ENCODE measurements at places on chromosomes 2 and 18. TPM values are rescaled to one million over a fixed set of nuclear protein-coding genes. Genes with fewer than 3 reads are reported as not detected.

GRCh38 chr2:20806286-20806685 is 16.6 kb downstream of the LDAH start:
- no peak for DNase-seq

DNA sequence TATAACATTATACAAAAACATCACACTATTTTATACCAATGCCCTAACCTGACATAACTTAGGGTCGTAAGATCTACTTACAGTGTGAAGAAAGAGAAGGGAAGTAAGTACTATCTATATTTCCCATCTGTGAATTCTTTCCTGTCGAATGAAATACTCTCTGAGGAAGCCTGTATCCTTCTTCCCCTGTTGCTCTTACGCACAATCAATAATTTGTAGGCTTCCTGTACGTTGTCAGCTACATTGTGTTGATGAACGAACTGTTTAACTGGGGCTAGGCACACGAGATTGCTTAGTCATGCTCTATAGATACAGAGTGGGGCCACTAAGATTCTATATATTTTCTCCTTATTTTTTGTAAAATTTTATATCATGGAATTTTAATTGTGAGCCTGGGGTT is 1125.0 kb upstream of the CELF4 start:
- no peak for DNase-seq

Gene PAPOLG
- 25.4 TPM for polyA plus RNA-seq

DNA sequence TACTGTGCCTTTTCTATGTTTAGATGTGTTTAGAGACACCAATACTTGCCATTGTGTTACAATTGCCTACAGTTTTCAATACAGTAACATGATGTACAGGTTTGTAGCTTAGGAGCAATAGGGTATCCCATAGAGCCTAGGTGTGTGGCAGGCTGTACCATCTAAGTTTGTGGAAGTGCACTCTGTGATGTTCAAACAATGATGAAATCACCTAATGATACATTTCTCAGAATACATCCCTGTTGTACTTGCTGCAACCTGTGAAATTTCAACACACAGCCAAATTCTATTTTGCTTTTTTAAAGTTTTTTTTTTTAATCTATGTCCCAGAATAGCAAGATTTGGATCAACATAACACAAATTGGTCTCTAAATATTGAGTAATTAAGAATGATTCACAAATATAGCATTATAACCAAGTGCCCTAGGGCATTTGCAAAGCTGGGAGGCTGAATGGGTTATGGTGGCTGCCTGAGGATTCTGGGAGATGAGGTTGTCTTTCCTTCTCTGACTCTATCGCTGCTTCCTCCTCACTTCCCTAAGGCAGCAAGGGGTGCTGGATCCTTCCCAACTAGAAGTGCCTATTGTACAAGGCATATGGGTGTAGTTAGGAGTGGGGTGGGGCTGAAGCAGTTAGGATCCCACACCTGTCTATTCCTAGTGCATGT is 78.3 kb downstream of the SKA1 start:
- DNase-seq, result no peak

Gene GCKR
- polyA plus RNA-seq, result 0.16 TPM

Gene NT5C1B
- polyA plus RNA-seq, result 1.2 TPM

GRCh38 chr2:179165356-179166000 is 99.2 kb downstream of the SESTD1 start:
- DNase-seq, result no peak

DNA sequence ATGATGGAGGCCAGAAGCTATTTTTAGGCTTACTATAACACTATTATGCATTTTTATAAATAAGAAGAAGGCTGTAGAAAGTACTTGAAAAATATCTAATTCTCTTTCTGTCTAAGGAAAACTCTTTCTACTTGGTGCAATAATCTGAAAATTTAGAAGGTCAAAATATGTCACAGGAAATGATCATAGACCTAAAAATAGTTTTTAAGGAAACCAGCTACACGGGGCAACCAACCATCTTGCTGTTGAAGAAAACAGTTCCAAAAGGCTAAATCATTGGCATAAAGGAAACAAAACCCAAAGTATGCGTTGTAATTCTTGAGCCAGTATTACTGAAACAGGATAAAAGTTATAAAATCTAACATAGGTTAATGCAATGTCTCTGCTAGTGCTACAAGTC is 40.2 kb downstream of the SOCS6 start:
- no peak for DNase-seq

- DNase-seq, result no peak
Observed at GRCh38 chr2:46970334-46971288, 55.0 kb upstream of the MCFD2 start.

DNA sequence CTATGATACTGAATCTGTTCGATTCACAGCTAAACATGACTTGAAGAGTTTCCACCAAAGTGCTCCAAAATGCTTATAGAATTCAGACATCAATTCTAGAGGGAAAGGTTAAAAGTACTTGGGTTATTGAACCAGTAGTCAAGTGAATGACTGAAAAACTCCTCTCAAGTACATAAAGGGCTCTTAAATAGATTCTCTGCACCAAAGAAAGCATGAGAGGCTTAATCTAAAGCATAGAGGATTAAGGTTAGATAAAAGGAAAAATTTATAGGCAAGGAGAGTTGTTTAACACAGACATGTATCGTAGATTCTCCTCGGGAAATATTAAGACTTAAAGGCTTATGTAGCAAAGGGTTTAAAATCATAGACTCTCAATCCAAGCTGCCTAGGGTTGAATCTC is 701.4 kb downstream of the ERBB4 start:
- no peak for DNase-seq

DNA sequence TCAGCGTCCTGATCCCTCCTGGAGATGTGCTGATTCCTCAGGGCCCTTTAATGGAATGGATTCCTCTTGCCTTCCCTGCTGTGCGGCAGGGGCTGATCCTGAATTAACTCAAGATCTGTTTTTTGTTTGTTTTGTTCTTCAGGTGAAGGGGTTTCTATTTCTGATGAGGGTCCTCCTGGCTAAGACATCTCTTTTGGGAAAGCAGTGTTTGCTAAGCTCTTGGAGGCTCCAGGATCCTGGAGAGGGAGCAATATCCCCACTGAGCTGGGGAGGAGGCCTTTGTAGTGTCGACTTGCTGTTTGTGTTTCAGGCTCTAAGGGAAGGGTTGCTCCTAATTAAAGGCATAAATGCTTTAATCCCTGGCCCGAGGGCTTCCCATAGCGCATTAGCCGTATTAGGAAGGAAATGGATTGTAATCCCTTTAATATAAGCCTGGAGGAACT is 65.3 kb upstream of the FOXI3 start:
- no peak for DNase-seq

DNA sequence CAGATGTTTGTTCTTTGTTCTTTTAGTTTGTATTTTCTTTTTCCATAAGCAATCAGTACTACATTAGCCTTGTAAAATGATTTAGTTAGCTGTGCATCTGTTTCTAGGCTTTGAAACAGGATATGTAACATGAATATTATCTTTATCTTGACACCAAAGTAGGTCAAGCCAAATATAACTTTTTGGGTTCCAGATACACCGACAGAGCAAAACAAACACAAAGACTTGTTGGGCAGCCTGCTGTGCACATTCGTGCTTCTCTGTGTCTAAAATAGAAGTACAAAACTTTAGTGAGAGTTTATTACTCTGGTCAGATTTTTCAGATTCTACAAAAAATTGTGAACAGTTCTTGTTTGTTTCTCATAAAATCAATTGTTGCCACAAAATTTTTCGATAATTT is 1059.3 kb upstream of the GYPC start:
- DNase-seq, result no peak

- DNase-seq, result no peak
Observed at GRCh38 chr18:66557091-66557490, 46.8 kb downstream of the CDH19 start.

Gene STPG4
- not detected for polyA plus RNA-seq

- no peak for DNase-seq
Observed at GRCh38 chr2:168780669-168781071, 21.8 kb upstream of the NOSTRIN start.

DNA sequence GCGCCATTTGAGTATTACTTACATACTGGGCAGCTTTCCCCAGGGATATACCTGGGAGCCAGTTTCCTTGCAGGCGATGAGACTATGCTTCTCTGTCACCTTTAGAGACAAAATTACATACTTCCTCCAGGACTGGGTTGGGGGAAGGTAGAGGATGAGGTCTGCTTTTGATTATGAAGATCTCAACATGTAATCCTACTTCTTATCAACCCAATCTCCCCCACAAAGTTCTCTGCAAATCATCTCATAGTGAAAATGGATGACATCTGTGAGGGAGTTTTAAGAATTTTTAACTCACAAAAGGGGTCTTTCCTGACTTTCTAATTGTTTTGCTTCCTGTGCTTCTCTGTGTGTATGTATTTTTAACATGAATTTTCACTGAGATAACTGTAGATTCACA is 81.9 kb downstream of the TMEM131 start:
- DNase-seq, result no peak

GRCh38 chr2:8821276-8822217 is 15.9 kb downstream of the KIDINS220 start:
- no peak for DNase-seq

DNA sequence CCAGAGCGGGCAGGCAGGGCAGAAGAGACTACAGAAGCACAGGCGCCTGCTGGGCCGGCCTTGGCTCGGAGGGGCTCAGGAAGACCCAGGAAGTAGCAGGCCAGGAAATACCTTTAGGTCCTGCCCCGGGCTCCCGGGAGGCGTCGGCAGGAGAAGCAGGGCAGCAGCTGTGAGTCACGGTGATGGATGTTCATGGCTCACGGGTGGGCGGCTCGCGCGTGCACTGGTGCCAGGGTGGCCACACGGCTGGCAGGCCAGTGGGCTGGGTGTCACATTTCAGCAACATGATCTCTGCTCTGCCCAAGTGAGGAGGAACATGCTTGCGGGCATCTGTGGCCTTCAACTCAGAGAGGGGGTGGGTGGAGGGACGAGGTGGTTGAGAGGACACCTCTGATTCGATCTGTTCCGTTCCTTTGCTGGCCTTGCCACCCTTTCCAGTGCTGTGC is 139.3 kb downstream of the KLHL29 start:
- no peak for DNase-seq

- no peak for DNase-seq
Observed at GRCh38 chr2:239693761-239694415, 293.1 kb upstream of the HDAC4 start.

DNA sequence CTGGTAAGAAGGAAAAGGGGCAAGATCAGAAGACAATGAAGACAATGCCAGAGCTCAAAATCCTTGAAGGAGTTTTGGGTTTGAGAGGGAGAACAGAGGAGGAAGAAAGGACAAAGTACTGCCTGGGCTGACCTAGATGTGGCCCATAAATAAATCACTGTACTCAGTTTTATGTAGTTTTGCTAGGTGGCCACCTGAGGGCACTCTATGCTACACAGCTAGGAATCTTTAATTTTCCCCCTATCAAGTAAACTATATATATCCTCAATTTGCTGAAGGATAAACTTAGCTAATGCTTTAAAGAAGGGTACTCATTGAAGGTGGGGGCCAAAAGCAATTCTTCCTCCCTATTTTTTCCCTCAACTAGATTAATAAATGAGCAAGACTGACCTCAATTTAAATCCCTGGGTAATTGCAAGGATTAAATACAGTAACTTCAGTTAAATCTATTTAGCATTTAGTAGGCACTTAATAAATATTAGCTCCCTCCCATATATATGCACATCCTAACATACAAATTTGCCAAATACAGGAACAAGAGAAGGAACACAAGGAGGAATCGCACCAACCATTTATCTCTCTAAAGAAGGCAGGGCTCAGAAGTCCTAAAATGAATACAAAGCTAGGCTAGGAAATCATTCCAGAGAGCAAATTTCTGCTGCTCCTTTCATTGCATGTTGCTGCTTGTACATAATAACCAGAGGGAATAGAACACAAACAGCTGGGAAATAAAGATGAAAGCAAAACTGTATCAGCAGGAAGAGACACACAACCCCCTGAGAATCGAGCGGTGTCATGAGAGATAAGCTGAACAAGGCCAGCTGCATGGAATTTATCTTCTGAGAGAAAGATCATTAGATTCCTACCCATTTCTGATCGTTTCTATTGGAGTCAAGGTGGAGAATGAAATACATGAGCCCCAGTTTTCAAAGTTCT is 540.1 kb downstream of the NRXN1 start:
- DNase-seq, result peak; percentile 23

- DNase-seq, result no peak
Observed at GRCh38 chr2:60832621-60833020, 48.8 kb upstream of the REL start.
